HS-5 (cell line): ENCODE measurements at places on chromosomes 1 and 21.

DNA sequence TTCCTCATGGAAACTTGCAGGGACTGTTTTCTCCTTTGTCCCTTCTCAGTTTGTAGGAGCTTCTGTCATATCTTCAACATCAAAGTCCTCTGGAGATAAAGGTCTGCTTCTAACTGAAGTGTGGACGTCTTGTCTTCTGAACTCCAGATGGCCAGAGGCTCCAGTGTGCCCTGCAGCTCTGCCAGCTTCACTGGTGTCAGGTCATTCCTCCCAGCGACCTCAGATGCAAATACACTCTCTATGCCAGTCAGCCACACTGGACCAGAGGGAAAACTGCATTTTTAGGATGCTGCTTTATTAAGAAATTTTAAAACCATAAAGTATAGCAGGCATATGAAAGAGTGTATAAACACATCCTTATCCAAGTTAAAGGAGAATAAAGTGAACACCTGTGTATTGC, 78.5 kb upstream of the ADAR start:
- DNase-seq = no peak

- no peak for DNase-seq
These were observed 15.8 kb upstream of the NUP210L start for GRCh38 chr1:154170547-154171222.

- no peak for DNase-seq
These were observed 13.6 kb upstream of the ERI3 start for GRCh38 chr1:44368471-44369151.

- no peak for DNase-seq
These were observed 17.7 kb downstream of the CD1E start for GRCh38 chr1:158371188-158371953.

DNA sequence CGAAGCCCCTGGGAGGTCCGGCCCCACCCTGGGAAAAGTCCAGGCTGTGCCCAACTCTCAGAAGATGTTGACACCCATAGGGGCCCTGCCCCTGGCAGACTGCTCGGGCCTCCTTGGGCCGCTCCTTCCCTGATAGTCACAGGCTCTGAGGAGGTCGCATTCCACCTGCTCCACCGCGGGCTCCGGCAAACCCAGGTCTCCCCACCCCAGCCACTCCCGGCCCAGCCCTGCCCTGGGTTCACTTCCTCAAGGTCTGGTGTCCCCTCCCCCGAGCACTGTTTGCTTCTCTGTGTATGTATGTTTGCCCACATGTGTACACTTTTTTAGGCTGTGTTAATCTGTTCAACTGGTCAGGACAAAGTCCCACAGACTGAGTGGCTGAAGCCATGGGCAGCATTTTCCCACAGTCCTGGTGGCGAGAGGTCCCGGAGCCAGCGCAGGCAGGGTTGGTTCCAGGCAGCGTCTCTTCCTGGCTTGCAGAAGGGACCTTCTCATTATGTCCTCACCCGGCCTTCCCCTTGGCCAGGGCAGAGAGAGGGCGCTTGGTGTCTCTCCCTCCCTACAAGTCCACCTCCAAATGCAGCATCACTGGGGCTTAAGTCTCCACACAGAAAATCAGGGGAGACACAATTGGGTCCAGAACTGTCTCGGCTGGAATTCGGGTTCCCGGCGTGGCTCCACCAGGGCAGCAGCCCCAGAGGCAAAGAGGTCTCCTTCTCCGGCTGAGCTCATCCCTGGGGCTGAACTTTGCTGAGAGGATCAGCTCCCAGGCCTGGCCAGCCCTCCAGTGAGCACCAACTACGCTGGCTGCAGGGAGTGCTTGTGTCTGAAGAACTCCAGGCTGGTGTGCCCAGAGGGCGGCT, 10.5 kb upstream of the PRXL2B start:
- no peak for DNase-seq

DNA sequence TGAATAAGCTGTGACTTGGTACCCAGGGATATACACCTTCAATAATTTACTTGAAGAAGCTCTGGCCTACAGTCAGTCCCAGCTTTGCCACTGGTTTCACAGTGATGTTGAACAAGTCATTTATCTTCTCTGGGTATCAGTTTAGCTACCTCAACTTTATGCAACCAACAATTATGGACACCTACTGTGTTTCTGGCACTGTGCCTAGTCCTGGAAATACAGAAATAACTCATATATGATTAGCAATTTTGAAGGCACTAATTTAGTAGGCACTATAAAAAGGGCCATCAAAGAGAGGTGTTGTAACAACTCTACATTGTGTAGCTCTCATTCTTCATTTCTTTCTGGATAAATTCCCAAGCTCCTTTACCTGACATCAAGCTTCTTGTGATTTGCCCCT, 88.6 kb upstream of the SPATA6 start:
- no peak for DNase-seq

DNA sequence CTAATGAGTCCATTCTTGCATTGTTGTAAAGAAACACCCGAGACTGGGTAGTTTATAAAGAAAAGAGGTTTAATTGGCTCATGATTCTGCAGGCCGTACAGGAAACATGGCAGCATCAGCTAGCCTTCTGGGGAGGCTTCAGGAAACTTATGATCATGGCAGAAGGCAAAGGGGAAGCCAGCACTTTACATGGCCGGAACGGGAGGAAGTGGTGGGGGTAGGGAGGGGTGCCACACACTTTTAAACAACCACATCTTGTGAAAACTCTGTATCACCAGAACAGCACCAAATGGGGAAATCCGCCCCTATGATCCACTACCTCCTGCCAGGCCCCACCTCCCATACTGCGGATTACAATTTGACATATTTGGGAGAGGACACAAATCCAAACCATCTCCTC, 43.9 kb downstream of the NOS1AP start:
- no peak for DNase-seq

DNA sequence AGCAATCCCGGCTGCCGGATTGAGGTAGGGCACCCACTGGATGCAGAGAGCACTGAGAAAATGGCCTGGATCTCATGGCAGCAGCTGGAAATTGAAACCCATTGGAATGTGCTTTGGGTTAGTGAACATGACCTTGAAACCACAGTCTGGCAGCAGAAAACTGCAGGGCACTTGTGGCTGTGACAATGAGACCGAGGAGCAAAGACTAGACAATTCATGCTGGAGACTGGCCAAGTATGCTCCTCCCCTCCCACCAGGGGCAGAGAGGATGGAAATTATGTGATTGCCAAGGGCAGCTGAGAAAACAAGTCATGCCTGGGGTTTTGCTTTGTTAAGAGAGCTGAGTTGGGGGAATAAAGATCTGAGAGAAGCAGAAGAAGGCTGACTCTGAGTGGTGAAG, 60.7 kb downstream of the ZNF697 start:
- DNase-seq = no peak

GRCh38 chr1:201531551-201532425, 7.1 kb upstream of the NAV1 start:
- no peak for DNase-seq

DNA sequence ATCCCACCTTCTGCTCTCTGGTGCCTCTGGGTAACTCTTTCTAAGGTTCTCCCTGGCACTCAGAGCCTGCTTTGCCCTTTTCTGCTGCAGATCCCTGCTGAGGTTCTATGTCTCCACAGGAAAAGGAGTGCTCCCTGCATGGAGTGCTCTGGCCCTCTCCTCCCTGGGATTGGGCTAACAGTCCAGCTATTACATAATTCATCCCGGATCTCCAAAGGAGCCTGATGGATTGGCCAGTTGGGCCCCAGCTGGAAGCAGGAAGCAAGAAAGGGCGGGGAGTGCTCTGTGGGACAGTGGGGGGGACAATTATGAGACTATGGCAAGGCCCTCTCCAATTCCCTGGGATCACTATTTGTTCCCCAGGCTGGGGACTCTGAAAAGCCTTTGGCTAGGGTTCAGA, 51.9 kb upstream of the GOLT1A start:
- DNase-seq = no peak

GRCh38 chr1:206792939-206793607, 20.8 kb upstream of the IL10 start:
- no peak for DNase-seq

GRCh38 chr1:15714406-15715136, 21.5 kb upstream of the SLC25A34 start:
- no peak for DNase-seq

- DNase-seq = peak; percentile 20
These were observed 9.9 kb upstream of the MPL start for GRCh38 chr1:43327549-43328292.

GRCh38 chr1:8382608-8383505, 64.9 kb downstream of the SLC45A1 start:
- DNase-seq = no peak

DNA sequence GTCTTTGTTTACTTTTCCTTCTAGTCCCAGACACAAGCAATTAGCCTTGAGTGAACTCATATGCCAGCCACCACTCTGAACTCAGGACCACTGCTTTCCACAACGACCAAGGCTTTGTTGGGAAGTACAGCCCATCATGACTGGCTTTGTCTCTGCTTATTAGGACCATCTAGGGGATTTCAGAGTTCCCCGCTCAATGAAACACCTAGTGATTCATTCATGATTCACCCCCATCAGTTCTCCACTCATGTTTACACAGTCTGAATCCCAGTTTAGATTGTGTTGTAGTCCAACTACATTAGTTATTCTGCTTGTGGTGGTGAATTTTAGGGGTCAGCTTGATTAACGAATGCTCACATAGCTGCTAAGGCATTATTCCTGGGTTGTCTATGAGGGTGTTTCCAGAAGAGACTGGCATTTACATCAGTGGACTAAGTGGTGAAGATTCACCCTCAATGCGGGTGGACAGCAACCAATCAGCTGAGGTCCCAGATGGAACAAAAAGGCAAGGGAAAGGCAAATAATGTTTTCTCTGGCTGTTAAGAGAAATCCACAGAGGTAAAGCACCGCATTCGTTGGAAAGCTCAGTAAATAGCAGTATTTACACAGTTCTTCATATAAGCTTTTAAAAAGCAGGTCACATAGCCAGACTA, 122.7 kb downstream of the RGS21 start:
- DNase-seq = peak; percentile 69

DNA sequence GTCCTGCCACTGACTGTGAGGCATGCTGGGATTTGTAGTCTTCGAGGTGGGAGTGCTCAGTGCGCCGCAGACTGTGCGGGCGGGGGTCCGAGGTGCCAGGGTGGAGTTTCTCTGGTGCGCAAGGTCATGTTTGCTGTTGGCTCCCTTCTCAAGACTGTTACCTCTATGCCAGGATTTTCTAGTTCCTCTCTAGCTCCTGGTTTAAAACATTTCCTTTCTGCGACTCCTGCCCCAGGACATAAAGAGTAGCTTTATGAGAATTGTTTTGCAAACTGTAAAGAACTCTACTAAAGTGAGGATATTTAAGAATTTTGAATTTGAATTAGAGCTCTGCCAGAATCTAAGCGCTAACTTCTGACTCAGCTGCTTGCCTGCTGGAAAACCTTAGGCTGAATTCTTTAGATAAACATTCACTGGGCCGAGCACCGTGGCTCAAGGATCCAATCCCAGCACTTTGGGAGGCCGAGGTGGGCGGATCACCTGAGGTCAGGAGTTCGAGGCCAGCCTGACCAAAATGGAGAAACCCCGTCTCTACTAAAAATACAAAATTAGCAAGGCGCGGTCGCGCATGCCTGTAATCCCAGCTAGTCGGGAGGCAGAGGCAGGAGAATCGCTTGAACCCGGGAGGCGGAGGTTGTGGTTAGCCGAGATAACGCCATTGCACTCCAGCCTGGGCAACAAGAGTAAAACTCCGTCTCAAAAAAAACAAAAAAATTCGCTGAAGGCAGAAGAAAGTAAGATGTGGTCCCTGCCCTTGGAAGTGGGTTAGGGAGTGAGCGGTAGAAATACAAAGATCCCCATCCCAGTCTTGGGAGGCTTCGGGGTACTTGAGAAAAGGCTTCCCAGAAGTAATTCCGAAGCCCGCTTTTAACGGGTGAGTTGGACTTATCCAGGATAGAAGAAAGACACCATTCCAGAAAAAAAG, 992 bp upstream of the USP48 start:
- no peak for DNase-seq

DNA sequence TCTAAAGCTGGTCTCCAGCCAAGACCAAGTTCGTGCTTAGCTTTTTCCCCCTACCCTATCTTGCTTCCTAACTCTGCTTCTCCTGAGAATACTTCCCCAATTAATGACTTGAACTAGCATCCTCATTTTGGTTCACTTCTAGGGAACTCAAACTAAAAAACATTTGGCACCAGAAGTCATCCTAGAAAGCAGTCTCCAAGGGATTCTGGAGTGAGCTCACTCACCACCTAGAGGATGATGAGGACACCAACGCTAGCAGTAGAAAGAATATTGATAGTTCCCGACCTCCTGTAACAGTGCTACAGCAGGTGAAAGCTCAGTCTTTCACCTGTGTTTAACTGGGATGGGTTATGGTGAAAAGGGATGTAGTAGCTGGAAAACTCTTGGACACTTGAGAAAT, 4.7 kb upstream of the PSMB2 start:
- DNase-seq = no peak

- no peak for DNase-seq
These were observed 44.3 kb downstream of the S1PR1 start for GRCh38 chr1:101280942-101281654.

GRCh38 chr1:43908226-43908625, 25.4 kb upstream of the ARTN start:
- DNase-seq = no peak

DNA sequence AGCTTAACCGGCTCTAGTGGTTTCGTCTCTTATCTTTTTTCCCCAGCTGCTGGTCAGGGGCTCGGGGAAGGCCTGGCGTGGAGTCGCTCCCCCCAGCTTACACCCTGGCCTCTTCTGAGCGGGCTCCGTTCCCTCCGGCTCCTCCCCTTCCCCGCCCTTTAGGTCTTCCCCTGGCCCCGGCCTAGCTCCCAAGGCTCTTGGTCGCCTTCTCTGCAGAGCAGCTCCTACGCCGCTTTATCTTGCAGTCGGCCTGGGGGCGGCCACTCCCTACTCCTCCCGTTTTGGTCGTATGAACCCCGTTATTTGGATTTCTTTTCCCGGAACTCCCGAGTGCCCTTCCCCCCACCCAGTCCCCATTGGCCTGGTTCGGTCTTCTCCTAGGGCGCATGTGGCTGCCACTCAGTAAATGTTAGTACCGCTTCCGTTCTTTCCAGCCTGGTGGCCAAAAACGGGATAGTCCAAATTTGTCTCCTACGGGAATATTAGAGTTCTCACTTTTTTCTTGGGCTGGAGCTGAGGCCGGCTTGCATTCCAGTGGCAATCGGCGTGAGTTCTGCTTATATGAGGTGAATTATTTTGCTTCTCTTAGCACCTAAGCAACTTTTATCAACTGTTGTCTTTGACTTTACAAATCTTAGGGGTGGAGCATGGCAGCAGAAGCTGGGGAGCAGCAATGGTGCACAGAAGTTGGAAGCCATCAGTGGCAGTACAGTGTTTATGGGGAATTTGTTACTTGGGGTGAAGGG, 467 bp downstream of the THRAP3 start:
- peak; percentile 82 for DNase-seq

DNA sequence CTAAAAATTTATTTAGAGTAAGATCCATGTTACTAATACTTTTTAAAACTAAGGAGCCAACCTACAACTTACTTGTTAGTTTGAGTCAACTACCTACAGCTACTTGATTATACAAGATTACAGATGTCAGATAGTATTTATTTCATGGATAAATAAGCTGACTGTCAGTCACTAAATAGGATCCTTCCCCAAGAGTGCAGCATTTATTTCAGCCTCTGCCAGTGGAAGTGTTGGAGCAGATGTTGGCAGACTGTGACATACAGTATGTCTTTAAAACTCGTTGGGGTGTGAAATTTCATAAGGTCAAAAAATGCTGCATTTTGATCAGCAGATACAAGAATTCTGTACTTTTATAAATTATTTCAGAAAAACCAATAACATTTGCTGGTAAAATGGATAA, 156.2 kb downstream of the AKT3 start:
- DNase-seq = no peak
